Ovary (tissue), 10 donors: ENCODE measurements at places on chromosomes 2 and 18.
A peak's percentile ranks its signal among the peaks of the same experiment; 100 is the strongest.

DNA sequence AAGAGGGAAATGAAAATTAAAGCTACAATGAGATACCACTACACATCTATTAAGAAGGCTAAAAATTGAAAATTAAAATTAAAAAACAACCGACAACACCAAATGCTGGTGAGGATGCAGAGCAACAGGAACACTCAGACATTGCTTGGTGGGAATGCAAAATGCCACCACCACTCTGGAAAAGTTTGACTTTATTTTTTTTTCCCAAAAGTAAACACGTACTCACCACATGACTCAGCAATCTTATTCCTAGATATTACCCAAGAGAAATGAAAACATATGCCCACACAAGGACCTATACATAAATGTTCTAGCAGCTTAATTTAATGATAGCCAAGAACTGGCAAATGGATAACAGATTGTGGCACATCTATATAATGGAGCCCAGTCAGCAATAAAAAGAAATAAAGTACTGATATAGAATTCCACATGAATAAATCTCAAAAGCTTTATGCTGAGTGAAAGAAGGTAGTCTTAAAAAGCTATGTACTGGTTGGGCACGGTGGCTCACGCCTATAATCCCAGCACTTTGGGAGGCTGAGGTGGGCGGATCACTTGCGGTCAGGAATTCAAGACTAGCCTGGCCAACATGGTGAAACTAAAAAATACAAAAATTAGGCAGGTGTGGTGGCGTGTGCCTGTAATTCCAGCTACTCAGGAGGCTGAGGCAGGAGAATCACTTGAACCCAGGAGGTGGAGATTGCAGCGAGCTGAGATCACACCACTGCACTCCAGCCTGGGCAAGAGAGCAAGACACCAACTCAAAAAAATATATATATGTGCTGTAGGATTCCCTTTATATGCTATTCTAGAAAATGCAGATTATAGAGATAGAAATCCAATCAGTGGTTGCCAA is 4.2 kb upstream of the PROC start:
- DNase-seq = no peak

GRCh38 chr2:118103951-118104940 is 16.0 kb downstream of the INSIG2 start:
- no peak for DNase-seq

- DNase-seq = no peak
Measured at GRCh38 chr2:113822087-113822815, 65.8 kb upstream of the SLC35F5 start.

GRCh38 chr2:132252191-132252893 is 90.6 kb upstream of the ANKRD30BL start:
- no peak for DNase-seq

GRCh38 chr2:43075054-43075593 is 151.3 kb downstream of the ZFP36L2 start:
- peak; percentile 71 for DNase-seq

DNA sequence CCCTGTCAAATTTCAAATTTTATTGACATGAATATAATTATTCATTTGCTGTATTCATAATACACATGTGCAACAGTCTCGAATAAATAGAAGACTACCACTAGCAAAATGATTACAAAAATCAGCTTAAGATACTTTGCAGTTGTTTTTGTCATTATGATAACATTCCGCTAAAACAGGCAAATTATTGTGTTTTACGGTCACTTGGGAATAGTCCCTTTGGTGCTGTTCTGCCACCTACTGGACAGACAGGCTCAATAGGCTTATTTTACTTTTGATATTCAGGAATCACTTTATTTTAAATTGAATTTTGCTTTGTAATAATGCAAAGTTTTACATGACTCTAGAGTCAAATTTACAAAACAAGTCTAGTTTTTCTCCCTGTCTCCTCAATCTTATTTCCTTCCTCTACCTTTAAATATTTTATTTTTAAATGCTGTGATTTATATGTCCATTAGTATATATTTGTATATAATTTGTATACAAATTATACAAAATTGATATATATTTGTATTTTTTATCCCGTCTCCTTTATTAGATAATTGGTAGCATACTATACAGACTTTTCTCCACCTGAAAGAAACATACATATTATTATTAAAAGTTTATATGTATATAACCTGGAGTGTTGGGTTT is 456.3 kb downstream of the DLGAP1 start:
- DNase-seq = peak; percentile 38

DNA sequence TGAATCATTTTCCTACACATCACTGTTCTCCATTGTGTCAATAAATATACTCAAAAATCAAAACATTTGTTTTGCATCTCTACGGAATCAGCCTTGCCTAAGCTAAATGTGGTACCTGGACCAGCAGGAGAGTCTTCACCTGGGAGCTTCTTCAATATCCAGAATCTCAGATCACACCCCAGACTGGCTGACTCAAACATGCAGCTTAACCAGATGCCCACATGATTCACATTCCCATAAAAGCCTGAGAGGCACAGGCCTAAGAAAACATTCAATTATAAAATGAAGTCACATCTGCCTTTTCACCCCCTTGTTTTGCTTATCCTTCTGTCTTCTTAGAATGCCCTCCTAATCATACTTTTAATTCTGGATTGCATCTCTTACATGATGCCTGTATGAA is 1045.5 kb upstream of the NXPH2 start:
- DNase-seq = no peak

- no peak for DNase-seq
Measured at GRCh38 chr18:22739789-22740188, 193.3 kb upstream of the RBBP8 start.

DNA sequence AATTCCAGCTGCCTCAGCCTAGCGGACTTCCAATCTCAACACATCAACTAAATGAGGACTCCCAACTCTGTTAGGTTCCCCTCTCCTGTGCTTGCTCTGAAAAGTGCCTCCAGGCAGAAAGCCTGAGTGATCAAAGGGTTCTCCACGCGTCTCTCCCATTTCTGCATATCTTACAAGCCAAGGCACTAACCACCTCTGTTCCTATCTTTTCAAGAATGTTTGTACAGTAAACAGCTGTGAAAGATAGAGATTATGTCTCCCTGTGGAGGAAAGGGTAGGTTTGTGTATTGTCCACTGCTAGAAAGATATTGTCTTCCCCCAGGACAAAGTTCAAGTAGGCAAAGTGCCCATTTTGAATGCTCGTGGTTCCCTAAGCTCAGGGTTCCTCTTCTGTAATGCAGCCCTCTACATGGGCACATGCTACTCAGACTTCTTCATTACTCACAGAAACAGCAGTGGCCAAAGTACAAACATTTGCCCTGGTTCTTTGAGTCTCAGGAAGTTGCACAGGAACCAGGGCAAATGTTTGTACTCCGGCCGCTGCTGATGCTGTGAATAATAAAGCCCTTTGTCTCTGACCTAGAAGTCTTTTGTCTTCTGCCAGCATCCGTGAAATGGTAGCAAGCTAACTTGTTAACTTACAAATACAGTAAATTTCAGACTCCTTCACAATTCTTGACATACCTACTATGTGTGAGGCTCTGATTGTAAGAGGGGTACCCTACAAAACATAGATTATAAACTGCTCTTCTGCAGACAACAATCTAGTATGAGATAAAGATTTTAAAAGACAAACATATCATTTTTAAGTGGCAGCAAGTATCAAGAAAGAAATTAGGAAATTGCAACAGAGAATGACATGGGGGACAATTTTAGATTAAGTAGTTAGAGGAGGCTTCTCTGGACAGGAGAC is 44.5 kb downstream of the PKDCC start:
- no peak for DNase-seq

DNA sequence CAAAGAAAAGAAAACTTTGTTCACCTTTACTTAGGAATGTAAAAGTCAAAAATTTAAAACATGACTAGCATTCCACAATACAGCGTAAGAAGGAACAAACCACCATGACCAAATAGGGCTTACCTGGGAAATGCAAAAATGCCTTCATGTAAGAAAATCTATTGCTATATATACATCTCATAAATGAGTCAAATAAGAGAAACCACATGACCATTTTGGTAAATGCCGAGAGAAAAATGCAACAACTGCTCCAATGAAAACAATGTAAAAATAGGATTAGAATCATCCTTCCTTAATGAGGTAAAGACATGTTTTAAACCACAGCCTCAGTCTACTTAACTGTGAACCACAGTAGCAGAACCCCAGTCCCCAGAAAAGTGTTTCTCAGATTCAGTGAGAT is 49.4 kb downstream of the TGOLN2 start:
- no peak for DNase-seq

GRCh38 chr2:222423186-222423585 is 1.2 kb upstream of the SGPP2 start:
- no peak for DNase-seq

DNA sequence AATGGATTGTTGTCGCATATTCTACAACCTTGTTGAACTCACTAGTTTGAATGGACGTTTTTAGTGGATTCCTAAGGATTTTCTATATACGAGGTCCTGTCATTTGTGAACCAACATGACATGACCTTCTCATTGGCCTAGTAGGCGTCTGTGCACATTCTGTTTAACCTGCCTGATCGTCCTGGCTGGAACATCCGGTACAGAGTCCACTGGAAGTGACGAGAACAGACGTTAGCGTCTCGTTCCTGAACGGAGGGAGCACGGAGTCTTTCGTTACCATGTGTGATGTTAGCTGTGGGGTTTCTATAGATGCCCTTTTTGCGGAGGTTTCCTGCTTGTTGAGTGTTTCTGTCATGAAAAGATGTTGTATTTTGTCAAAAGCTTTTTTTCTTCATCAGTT is 61.9 kb downstream of the SLC66A2 start:
- no peak for DNase-seq

GRCh38 chr18:78601349-78601748 is 378.3 kb upstream of the SALL3 start:
- no peak for DNase-seq

- peak; percentile 75 for DNase-seq
Measured at GRCh38 chr2:47225061-47225783, 70.1 kb upstream of the STPG4 start.

DNA sequence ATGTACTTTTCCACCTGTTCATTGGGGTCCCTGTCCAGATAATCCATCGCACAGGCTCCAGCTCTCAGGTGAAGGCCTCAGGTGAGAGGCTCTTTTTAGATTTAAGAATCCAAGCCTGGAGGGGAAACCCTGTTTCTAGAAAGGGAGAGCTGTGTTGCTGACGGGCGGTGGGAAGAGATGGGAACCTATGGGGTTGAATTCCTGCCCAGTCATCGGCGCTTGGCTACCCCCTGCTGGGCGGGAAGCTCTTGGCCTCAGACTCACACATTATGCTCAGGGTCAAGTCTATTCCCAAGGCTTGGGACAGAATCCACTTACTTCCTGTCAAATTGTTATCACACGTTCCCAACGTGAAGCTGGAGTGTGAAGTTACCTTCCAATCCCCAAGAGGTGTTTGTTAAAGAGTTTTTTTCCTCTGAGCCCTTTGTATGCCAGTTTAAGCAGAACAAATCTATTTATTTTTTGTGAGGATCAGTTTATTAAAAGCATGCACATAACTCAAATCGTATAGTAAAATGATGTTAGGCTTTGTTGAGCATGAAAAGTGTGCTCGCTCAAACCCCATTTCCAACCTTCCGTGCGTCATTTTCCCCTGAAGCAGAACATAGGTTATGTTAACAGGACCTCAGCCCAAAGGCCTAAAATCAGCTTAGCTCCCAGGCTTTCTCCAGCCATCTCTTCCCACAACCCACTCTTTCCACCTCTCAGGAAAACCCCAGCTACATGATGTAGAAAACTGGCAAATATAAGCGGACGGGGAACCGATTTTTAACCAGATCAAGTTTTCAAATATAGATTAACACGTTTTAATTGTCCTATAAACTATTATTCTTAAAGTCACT is 181.7 kb upstream of the ETAA1 start:
- DNase-seq = peak; percentile 22

DNA sequence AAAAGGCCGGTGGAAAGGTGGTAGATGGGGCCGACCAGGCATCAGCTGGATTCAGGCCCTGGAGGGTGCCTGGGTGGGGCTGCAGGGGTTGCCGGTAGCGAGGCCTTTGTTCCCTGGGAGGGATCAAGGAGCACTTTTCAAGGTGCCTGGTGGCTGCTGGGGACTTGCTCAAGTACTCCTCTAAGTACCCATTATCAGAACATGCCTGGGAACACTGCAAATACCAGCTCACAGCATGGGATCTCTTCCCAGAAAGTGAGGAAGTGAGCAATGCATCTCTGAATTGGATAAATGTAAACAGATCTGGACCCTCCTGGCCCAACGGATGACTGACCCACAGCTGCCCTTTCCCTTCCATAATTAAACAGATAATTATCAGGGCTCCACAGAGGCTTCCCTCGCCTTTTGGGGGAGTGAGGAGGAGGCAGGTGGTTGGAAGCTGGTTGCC is 210.5 kb downstream of the SH3RF3 start:
- DNase-seq = no peak

- DNase-seq = no peak
Measured at GRCh38 chr18:13643261-13643751, 83.1 kb downstream of the FAM210A start.

- DNase-seq = no peak
Measured at GRCh38 chr2:67142071-67142470, 255.1 kb upstream of the ETAA1 start.

GRCh38 chr2:48927355-48927754 is 171.8 kb upstream of the LHCGR start:
- DNase-seq = no peak

GRCh38 chr2:37993143-37993542 is 68.1 kb downstream of the RMDN2 start:
- no peak for DNase-seq

GRCh38 chr2:240795454-240795853 is 24.6 kb downstream of the KIF1A start:
- DNase-seq = peak; percentile 23

GRCh38 chr2:9300214-9300613 is 93.6 kb downstream of the ASAP2 start:
- DNase-seq = no peak

- DNase-seq = no peak
Measured at GRCh38 chr2:100884145-100884621, 64.2 kb downstream of the NPAS2 start.

- DNase-seq = no peak
Measured at GRCh38 chr2:186874713-186875112, 25.7 kb upstream of the ZSWIM2 start.

DNA sequence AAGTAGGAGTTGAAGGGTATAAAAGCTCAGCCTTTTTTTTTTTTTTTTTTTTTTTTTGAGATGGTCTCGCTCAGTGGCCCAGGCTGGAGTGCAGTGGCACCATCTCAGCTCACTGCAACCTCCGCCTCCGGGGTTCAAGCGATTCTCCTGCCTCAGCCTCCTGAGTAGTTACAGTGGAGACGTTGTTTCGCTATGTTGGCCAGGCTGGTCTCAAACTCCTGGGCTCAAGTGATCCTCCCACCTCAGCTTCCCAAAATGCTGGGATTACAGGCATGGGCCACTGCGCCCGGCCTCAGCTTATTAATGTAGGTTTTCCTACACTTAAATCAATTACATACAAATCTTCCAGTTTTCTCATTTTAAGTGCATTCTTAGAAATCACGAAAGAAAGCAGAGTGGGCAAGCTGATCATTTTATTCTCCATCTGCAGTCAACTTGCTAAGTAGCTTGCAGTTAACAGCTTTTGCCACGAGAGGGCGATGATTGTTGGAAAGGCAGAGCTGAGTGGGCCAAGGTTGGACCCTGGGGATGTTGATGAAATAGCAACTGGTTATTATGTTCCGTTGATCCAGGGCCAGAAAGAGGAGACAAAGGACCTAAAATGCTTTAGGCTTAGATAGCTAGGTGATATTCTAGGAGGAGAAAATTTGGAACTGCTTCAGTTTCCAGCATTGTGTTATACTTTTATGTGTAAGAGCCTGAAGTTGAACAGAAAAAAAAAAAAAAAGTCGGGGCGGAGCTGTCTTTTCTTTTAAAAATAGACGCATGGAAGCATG is 234.4 kb upstream of the EPAS1 start:
- peak; percentile 75 for DNase-seq
